Type B pancreatic cell (in vitro differentiated cells): ENCODE measurements at places on chromosomes 5 and 9. TPM values are rescaled to one million over a fixed set of nuclear protein-coding genes. Genes with fewer than 3 reads are reported as not detected.
A peak's percentile ranks its signal among the peaks of the same experiment; 100 is the strongest.

- no peaks in the 10 kb centered on the region for H3K27me3 ChIP-seq
- H3K4me3 ChIP-seq, result no peak overlapping the region
- peaks cover 23% of the 10 kb centered on the region for H3K4me1 ChIP-seq
- no peak overlapping the region for H3K27ac ChIP-seq
These were observed 52.6 kb upstream of the CLINT1 start for GRCh38 chr5:157911568-157911967.

DNA sequence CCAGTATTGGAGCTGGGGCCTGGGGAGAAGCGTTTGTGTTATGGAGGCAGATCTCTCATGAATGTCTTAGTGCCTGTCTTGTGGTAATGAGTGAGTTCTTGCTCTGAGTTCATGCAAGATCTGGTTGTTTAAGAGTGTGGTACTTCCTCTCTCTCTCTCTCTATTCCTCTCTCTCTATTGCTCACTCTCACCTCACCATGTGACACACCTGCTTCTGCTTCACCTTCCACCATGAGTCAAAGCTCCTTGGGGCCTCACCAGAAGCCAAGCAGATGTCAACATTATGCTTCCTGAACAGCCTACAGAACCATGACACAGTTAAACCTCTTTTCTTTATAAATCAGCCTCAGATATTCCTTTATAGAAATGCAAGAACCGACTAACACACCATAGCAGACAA lies 242.7 kb upstream of the ADRA1B start:
- H3K36me3 ChIP-seq, result no peaks in the 10 kb centered on the region
- H3K27ac ChIP-seq, result no peak overlapping the region
- no peak for DNase-seq
- no peak overlapping the region for H3K4me3 ChIP-seq

DNA sequence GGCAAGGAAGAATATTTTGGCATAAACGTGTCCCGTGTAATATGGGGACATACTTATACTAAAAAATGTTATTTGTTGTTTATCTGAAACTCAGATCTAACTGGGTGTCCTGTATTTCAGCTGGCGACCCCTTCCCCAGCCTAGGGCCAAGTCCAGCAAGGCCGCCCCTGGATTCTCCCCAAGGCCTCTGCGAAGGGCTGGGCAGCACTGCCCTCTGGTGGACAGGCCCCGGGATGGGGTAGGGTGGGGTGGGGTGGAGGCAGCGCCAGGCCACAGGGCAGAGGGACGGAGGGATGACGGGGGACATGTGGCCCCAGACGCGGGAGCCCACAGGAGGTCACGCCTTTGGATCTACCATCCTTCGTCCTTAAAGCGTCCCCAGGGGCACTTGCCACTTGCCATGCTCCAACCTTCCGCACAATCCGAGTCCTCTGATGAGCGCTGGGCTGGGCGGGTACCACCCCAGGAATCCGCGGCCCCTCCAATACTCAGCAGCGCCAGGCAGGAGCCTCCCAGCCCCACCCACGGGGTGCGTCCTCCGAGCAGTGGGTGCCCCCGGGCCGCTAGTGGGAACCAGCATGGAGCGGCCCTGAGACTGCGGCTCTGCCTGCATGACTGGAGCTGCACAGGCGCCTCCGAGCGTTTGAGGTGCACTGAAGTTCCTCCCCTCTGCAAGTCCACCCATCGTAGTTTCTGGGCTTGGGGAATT lies 7.1 kb upstream of the AGPAT2 start:
- peak overlapping the region; percentile 71 for H3K27ac ChIP-seq
- no peaks in the 10 kb centered on the region for H3K27me3 ChIP-seq
- H3K36me3 ChIP-seq, result no peaks in the 10 kb centered on the region
- H3K4me3 ChIP-seq, result no peak overlapping the region

The NR4A3 gene
- total RNA-seq, result 2.0 and 3.4 TPM in 2 replicates

DNA sequence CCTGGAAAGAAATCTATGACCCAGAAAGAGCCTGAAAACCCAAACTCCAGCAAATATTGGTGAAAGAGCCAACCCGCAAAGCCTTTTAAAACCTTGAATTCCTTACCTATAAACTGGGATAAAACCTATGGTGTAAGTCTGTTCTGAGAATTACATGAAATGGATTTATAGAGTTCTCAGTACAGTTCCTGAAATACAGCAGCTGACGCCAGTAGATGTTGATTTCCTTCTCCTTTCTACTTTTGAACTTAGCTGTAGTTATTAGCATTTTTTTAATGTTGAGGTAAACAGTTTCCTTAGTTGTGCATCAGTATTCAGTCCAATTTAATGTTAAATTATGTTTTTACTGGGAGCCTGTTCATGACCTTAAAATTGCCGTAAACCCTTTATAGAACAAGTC lies 3.7 kb downstream of the SPIN1 start:
- H3K27ac ChIP-seq, result peak overlapping the region; percentile 63
- no peaks in the 10 kb centered on the region for H3K27me3 ChIP-seq
- peaks cover 42% of the 10 kb centered on the region for H3K4me1 ChIP-seq
- peak overlapping the region; percentile 58 for H3K4me3 ChIP-seq

The ANKRD34B gene
- 0.07 and 0.19 TPM in 2 replicates for total RNA-seq

- no peak overlapping the region for H3K27ac ChIP-seq
- peaks cover 30% of the 10 kb centered on the region for H3K4me1 ChIP-seq
- H3K27me3 ChIP-seq, result peaks cover 56% of the 10 kb centered on the region
- no peak for DNase-seq
- H3K36me3 ChIP-seq, result no peaks in the 10 kb centered on the region
These were observed 3.5 kb downstream of the LAMC3 start for GRCh38 chr9:131012396-131012917.

DNA sequence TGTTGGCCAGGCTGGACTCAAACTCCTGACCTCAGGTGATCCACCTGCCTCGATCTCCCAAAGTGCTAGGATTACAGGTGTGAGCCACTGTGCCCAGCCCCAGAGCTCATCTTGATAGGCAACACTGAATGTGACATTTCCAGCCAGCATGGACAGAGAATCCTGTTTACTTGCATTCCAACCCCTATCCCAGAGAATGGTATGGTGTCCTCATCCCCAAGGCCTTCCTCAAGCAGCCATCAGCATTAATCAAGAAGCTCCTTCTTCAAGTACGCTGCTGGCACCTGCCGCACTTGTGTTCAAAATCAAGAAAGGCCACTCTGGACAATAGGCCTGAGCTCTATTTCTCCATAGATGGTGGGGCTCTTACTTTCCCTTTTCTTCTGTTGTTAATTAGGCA lies 40.2 kb downstream of the STARD4 start:
- H3K27me3 ChIP-seq, result no peaks in the 10 kb centered on the region
- no peak overlapping the region for H3K4me3 ChIP-seq
- H3K36me3 ChIP-seq, result no peaks in the 10 kb centered on the region
- no peak for DNase-seq
- no peaks in the 10 kb centered on the region for H3K4me1 ChIP-seq
- no peak overlapping the region for H3K27ac ChIP-seq

- no peak overlapping the region for H3K27ac ChIP-seq
- peaks cover 2% of the 10 kb centered on the region for H3K27me3 ChIP-seq
- H3K4me1 ChIP-seq, result peaks cover 13% of the 10 kb centered on the region
- no peaks in the 10 kb centered on the region for H3K36me3 ChIP-seq
- H3K4me3 ChIP-seq, result no peak overlapping the region
These were observed 45.8 kb downstream of the PLPP7 start for GRCh38 chr9:131335368-131335755.

DNA sequence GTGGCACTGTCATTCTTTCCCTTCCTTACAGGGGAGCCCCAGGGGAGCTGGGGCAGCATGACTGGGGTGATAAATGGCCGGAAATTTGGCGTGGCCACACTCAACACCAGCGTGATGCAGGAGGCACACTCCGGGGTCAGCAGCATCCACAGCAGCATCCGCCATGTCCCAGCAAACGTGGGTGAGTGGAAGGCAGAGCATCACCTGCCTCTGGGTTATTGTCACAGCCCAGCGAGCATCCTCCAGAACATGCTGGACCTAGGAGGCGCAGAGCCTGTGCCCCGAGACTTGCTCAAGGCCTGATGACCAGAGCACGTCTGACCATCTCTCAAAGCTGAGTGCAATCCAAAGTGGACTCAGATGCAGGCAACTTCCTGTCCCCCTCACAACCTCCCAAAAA lies 22.2 kb upstream of the ASS1 start:
- H3K4me1 ChIP-seq, result peaks cover 11% of the 10 kb centered on the region
- no peak overlapping the region for H3K27ac ChIP-seq
- DNase-seq, result no peak
- H3K4me3 ChIP-seq, result no peak overlapping the region
- no peaks in the 10 kb centered on the region for H3K36me3 ChIP-seq
- peaks cover 19% of the 10 kb centered on the region for H3K27me3 ChIP-seq

- H3K27ac ChIP-seq, result no peak overlapping the region
- no peaks in the 10 kb centered on the region for H3K36me3 ChIP-seq
- no peak overlapping the region for H3K4me3 ChIP-seq
- peaks cover 19% of the 10 kb centered on the region for H3K27me3 ChIP-seq
- DNase-seq, result no peak
- no peaks in the 10 kb centered on the region for H3K4me1 ChIP-seq
These were observed 45.3 kb upstream of the PPP3R2 start for GRCh38 chr9:101639785-101640665.

DNA sequence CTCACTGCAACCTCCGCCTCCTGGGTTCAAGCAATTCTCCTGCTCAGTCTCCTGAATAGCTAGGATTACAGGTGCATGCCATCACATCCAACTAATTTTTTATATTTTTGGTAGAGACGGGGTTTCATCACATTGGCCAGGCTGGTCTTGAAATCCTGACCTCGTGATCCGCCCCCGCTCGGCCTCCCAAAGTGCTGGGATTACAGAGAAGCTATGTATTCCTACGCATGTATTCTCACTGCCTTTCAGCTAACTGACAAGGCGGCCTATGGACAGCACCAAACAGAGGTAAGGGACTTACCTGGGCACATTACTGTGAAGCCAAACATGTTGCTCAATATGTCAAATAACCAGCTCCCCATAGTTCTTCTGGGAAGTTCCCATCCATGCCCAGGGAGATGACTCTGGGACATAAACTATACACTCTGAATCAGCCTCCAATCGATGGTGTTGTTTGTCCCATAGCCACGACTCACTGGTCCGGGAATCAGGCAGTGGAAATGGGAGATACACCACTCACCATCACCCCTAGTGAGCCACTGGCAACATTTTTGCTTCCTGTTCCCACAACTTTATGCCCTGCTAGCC lies 114.6 kb downstream of the SYK start:
- DNase-seq, result no peak
- H3K27me3 ChIP-seq, result no peaks in the 10 kb centered on the region
- H3K36me3 ChIP-seq, result no peaks in the 10 kb centered on the region
- no peak overlapping the region for H3K27ac ChIP-seq
- no peaks in the 10 kb centered on the region for H3K4me1 ChIP-seq

DNA sequence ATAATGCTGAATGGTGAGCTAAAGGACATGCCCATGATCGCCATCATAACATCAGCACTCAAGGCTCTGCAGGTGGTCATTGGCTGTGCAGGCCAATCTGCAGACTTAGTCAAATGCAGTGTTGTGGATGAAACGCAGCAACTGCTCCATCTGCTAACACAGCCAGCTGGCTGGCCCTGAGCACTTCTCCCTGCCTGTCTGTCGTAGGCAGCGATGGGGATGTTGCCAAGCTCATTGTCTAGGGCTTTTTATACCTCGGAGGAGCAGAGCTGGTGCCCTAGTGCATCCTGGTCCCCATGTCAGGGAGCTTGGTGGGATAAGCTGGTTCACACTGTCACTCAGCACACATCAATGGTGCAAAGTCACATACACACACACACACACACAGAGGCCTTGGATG lies 189.4 kb downstream of the TENT4A start:
- H3K4me1 ChIP-seq, result peaks cover 26% of the 10 kb centered on the region
- H3K36me3 ChIP-seq, result no peaks in the 10 kb centered on the region
- no peak overlapping the region for H3K4me3 ChIP-seq
- no peak overlapping the region for H3K27ac ChIP-seq
- H3K27me3 ChIP-seq, result no peaks in the 10 kb centered on the region

- H3K36me3 ChIP-seq, result peaks cover 13% of the 10 kb centered on the region
- H3K27me3 ChIP-seq, result no peaks in the 10 kb centered on the region
- no peak overlapping the region for H3K27ac ChIP-seq
- H3K4me3 ChIP-seq, result no peak overlapping the region
- peaks cover 8% of the 10 kb centered on the region for H3K4me1 ChIP-seq
These were observed 15.8 kb downstream of the ZFAND5 start for GRCh38 chr9:72349240-72349639.

The KCNN2 gene
- 12.5 and 15.4 TPM in 2 replicates for total RNA-seq

- no peaks in the 10 kb centered on the region for H3K4me1 ChIP-seq
- DNase-seq, result no peak
- no peak overlapping the region for H3K4me3 ChIP-seq
- no peaks in the 10 kb centered on the region for H3K36me3 ChIP-seq
- no peak overlapping the region for H3K27ac ChIP-seq
These were observed 966.7 kb downstream of the MAT2B start for GRCh38 chr5:164472165-164472564.

DNA sequence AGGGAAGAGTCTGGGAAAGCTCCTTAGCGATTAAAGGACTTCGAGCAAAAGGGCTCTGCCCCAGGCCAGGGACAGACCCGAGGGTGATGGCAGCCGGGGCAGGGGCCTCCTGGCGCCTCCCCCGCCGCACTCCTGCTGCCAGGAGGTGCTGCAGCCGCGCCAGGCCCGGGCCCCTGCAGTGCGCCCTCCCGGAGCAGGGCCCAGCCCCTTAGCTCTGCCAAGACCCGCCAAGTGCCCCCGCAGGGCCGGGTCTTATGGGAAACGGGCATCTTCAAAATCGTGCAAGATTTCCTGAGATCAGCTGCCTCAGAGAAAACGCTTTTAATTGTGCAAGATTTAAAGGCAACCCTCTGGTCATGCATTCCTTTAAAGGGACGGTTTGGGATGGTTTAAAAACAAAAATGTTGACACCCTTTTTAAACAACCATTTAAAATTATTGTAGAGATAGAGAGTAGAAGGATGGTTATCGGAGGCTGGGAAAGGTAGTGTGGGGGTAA lies 52.4 kb downstream of the CDC14B start:
- peak overlapping the region; percentile 94 for H3K27ac ChIP-seq
- peak overlapping the region; percentile 90 for H3K4me3 ChIP-seq
- H3K4me1 ChIP-seq, result peaks cover 12% of the 10 kb centered on the region
- DNase-seq, result no peak
- H3K36me3 ChIP-seq, result no peaks in the 10 kb centered on the region

The FCN2 gene
- not detected in 2 replicates for total RNA-seq

- no peaks in the 10 kb centered on the region for H3K36me3 ChIP-seq
- no peak overlapping the region for H3K4me3 ChIP-seq
- no peaks in the 10 kb centered on the region for H3K4me1 ChIP-seq
- no peak overlapping the region for H3K27ac ChIP-seq
These were observed 114.6 kb downstream of the FAM170A start for GRCh38 chr5:119743927-119744326.

The GMCL2 gene
- not detected in 2 replicates for total RNA-seq

GRCh38 chr5:155270725-155271124 lies 257.2 kb downstream of the KIF4B start:
- H3K27me3 ChIP-seq, result no peaks in the 10 kb centered on the region
- peaks cover 26% of the 10 kb centered on the region for H3K4me1 ChIP-seq
- no peak overlapping the region for H3K27ac ChIP-seq
- no peak overlapping the region for H3K4me3 ChIP-seq
- H3K36me3 ChIP-seq, result no peaks in the 10 kb centered on the region
- DNase-seq, result no peak

- peaks cover 4% of the 10 kb centered on the region for H3K4me1 ChIP-seq
- DNase-seq, result no peak
- no peak overlapping the region for H3K4me3 ChIP-seq
- H3K27ac ChIP-seq, result no peak overlapping the region
These were observed 220.0 kb downstream of the CDH18 start for GRCh38 chr5:19767987-19768386.
